Left renal pelvis (tissue), 4 donors: ENCODE measurements at places on chromosomes 6 and 20. TPM values are rescaled to one million over a fixed set of nuclear protein-coding genes. Genes with fewer than 3 reads are reported as not detected.

Gene DYNLT2
- 2.7 TPM for polyA plus RNA-seq

Gene BRPF3
- polyA plus RNA-seq = 44.8 TPM

Gene RCAN2
- 7.8 TPM for polyA plus RNA-seq

Gene KHDRBS2
- 2.3 TPM for polyA plus RNA-seq

Gene MEP1A
- polyA plus RNA-seq = not detected

DNA sequence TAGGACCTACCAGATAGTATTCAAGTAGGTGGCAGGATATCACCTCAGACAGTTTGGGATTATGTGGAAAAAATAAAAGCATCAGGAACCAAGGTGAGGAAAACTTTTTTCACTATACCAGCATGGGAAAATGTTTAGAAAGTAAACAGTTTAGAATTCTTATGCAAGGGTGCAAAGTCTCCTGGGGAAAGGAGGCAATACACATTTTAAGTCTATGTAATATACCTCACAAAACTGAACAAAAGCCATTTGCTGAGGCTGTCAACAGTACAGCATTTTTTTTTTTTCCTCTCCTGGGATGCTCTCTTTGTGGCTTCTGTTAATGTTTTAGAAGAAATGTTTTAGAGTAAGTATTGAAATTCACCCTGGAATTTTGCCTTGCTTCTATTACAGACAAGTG lies 73.5 kb downstream of the PHF3 start:
- DNase-seq = no peak

DNA sequence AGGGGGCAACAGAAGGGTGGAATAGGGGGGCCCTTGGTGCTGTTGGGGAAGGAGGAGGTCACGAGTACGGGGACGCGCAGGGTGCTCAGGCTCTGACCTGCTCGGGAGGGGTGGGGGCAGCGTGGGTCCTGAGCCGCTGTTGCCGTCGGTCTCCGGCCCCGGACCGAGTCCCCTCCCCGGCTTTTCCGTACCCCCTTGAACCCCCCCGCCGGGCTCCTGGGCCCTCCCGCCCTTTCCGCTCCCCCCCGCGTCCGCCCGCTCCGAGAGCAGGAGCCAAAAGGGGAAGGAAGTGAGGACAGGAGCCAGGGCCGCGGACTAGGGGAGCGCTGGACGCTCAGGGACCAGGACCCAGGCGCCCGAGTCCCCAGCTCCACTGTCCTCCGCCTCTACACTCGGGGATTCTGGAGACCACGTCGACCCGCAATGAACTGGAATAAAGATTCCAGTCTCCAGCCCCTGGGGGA lies at the start of gene RGL2:
Gene RGL2, minus strand, starts transcription at position 170 of the 464 bp plus-strand sequence. CDS start 332 bp downstream, outside the sequence.
- DNase-seq = no peak

GRCh38 chr6:86715676-86716075 lies 221.7 kb upstream of the HTR1E start:
- DNase-seq = no peak

- DNase-seq = no peak
These were observed 704 bp upstream of the FAM210B start for GRCh38 chr20:56358070-56358469.
